ENCODE measurements at places on chromosomes 13 and 19.

- DNase-seq = no peak
These were observed 2.7 kb downstream of the PHLDB3 start for GRCh38 chr19:43501661-43502418.

DNA sequence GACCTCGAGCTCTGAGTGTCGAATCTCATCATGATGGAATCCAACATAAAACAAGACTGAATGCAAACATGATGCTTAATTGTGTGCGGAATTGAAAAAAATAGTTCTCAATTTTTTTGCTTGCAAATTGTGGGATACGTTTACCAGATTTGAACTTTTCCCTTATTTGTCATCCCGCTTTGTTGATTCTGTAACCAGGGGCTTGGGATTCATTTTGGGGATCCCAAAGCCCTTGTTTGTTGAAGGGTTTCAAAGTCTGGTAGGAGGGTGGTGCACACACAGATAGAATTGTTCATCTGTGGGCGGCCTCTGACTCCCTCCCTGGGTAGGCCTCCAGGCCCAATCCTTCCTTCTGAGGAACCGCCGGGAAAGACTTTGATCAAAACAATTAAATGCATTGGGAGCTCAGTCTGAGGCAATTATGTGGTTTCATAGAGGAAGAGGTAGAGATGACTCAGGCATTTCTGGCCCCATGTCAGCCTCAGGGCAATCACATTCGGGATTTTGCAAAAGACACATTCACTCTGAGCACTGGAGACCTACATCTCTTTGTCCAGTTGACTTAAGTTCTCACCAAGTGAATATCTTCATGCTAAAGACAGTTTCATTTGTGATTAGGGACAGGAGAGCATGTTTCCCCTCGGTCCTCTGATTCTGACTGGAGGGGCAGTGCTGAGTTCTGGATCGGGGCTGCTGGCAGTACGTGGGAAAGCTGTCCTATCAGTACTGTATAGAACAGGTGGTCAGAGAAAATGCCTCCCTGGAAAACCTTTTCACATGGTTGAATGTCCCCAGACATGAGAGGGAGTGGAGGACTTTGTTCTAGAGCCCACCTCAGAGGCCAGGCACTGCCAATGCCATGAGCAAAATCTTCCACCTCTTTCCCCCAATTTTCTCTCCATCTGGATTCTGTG, 27.8 kb upstream of the IGFL4 start:
- DNase-seq = peak; percentile 97

DNA sequence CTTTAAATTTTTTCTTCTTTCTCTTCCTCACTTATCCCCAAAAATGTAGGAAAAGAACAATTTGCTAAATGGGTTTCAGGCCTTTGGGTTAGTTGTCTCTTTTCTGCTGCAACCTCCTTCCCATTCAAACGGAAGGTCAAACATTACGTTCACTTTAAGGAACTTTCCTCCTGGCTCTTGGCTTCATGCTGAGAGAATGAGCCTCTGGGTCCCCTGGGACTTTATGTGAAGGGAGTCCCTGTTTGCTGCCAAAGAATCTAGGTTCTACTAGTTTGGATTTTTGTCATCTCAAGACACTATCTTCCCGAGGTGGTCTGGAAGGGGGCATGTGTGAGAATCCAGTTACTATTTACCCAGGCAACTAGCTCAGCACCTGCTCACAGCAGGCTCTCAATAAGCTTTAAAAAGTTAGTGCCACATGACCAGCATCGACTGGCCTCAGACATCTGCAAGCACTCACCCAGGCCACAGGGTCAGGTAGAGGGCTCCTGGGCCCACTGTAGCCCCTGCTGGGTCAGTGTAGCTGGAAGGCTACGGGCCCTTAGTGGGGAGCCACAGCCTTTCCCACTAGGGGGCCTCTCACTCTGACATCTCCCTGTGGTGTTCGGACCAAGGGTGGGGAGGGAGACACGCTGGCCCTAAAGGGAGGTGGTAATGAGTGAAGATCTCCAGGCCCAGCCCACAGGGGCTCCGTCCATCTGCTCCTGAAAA, 40.5 kb downstream of the FAM124A start:
- no peak for DNase-seq

- peak; percentile 50 for DNase-seq
These were observed 5.1 kb downstream of the NOTCH3 start for GRCh38 chr19:15195371-15196334.

DNA sequence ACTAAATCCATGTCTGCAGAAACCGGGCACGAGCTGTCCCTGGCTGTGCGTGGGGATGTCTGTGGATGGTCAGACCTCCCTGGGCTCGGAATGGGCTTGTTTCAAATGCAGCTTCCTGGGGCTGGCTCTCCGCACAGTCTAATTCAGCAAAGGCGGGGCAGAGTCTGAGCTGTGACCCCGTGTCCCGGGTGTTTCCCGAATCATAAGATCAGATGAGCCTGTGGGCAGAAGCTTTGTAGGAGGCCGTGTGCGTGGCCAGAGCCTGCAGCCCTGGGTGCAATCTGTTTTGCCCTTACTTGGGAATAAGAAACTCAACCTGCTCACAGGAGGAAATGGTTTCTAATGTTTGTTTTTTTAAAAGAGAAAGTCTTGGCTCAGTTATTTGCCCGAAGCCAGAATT, 13.9 kb upstream of the GNA11 start:
- DNase-seq = no peak

- no peak for DNase-seq
These were observed 68.2 kb downstream of the LMO7 start for GRCh38 chr13:75704194-75704926.

DNA sequence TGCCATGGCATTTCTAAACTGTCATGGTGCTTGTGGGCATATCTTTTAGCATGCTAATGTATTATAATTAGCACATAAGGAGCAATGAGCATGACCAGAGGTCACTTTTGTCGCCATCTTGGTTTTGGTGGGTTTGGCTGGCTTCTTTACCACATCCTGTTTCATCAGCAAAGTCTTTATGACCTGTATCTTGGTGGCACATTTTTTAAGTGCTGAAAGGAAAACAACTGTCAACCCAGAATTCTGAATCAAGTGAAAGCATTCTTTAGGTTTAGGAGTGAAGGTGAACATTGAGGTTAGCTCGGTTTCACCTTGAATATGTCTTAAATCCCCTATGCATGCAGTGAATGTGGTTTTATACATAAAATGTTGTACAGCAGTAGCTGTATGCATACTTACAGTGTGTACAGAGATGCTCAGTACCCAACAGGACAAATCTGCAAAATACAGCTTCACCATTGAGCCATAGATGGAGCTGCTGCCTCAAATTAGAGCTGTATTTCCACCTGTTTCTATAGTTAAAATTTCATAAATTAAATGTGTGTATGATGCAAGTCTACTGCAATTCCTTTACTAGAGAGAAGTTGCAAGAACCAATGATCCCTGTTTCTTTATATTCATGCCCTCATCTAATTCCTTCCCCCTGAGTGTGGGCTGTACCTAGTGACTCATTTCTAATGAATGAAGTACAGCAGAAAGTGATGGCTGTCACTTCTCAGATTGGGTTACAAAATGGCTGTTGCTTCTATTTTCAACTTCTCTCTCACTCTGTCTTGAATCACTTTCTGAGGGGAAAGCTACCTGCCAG, 25.2 kb upstream of the IGSF23 start:
- DNase-seq = peak; percentile 91

DNA sequence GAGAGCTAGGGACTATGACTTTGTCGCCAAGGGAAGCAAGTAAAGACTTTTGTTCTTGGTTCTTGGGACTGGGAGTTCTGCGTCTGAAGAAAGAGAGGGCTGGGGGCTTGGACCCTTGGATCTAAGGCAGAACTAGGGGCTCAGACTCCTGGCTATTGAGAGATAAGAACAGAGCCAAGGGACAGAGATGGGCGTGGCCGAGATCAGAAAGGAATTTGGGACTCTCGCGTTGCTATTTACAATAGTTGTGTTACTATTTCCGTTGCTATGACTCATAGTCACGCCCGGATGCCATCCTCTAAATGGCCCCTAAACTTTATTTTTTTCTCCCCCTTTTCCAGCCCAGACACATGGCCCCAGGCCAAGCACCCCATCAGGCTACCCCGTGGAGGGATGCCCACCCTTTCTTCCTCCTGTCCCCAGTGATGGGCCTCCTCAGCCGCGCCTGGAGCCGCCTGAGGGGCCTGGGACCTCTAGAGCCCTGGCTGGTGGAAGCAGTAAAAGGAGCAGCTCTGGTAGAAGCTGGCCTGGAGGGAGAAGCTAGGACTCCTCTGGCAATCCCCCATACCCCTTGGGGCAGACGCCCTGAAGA, 759 bp downstream of the PPP1R15A start:
- DNase-seq = peak; percentile 90

- DNase-seq = no peak
These were observed 64.7 kb downstream of the COL4A2 start for GRCh38 chr13:110371550-110372465.

GRCh38 chr19:16148443-16149229, 5.2 kb downstream of the HSH2D start:
- DNase-seq = no peak

GRCh38 chr19:1847684-1848398, 442 bp downstream of the REXO1 start:
- DNase-seq = no peak

- DNase-seq = no peak
These were observed at the start of gene KCNJ14 for GRCh38 chr19:48455171-48455907. TSS of gene KCNJ14 (plus strand) at chr19:48455574. CDS start at chr19:48461725, 6,151 bp downstream.

Data from foreskin keratinocyte (primary cell).